HEK293T (cell line): ENCODE measurements at places on chromosomes 7 and 10.

DNA sequence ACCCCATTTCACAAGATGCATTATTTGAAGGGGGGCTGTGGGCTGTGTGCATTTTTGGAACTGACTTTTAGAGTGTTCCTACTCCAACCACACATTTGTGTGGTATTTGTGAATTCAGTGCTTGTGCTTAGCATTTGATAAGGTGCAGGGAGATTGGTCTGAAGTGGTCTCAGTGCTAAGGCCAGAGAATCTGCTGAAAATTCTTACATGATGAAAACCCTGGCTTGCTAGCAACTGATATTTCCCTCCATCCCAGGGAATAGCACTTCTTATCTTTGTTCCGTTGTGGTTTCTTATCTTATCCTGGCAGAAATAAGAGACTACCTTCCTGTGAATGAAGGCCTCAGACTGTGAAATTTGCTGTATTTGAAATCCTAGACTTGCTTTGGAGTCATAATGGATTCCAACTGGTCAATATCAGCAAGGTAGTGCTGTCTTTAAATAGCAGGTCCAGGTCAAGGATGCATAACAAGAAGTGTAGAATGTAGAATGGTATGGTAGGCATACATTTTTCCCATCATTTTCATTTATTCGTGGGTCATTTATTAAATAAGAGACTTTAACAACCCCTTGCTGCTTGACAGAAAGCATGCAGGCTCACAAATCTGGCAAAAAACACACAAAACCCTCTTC lies 986.9 kb downstream of the REEP3 start:
- DNase-seq = no peak

- no peak for DNase-seq
Observed at GRCh38 chr7:114956702-114957101, 34.8 kb downstream of the MDFIC start.

- DNase-seq = no peak
Observed at GRCh38 chr7:104855861-104856260, 158.1 kb upstream of the KMT2E start.

- DNase-seq = no peak
Observed at GRCh38 chr7:133705596-133705995, 421.5 kb upstream of the LRGUK start.
